ENCODE measurements at places on chromosomes 7 and 10.

GRCh38 chr10:127762925-127763324 lies 25.9 kb downstream of the FOXI2 start:
- DNase-seq, result no peak

GRCh38 chr7:10740805-10741204 lies 232.9 kb upstream of the PHF14 start:
- DNase-seq, result no peak

DNA sequence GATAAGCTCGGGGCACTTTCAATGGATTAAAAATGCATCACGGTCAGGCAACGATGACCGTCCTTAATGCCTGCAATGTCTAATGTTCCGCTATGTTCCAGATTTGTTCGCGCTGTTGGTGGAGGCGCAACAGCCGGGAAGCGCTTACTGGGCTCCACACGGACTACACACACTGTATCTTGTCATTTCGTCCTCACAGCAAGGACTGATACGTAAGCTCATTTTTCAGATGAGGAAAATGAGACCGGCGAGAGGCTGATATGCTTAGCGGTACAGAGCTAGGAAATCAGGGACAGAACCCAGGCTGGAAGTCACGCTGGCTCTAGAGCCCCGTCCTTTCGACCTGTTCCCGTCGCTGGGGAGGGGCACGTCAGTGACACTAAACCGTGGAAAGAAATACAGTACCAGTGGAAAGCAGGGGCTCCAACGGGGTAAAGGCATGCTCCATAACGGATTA lies 670 bp downstream of the TPK1 start:
- no peak for DNase-seq

- DNase-seq, result no peak
Measured at GRCh38 chr10:2387672-2388071, 650.3 kb upstream of the ADARB2 start.

DNA sequence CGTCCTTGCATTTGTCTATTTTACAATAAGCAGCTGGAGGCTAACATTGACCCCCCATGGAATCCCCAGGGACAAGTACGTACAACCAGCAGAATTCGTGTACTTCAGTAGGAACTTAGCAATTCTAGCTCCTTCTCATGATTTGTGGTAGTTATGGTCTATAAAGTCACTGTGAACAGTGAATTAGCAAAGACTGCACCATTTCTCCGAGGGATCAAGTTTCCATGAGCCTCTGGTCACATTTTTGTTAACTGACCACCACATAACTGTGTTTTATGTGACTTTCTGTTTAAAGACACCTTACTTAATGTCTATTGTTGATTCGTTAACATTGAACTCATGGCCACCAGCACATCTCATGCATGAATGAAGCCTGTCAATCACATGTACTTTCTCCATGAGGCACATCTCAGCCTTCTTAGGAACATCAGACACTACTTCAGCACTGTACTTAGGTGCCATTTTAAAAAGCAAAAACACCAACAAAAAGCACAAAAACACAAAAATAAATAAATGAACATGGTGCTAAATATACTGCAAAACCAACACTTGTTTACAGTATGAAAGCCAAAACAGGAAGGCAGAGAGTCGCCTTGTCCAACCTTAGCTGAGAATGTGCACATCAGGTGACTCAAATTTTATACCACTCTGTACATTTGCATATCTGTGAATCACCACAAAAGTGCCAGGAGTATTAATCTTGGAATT lies 9.0 kb upstream of the UCN3 start:
- DNase-seq, result no peak

- DNase-seq, result no peak
Measured at GRCh38 chr7:3915337-3915878, 614.4 kb downstream of the SDK1 start.

GRCh38 chr10:97627731-97628130 lies 5.6 kb downstream of the MORN4 start:
- DNase-seq, result no peak

GRCh38 chr10:128186959-128187787 lies 61.0 kb upstream of the MKI67 start:
- DNase-seq, result no peak

DNA sequence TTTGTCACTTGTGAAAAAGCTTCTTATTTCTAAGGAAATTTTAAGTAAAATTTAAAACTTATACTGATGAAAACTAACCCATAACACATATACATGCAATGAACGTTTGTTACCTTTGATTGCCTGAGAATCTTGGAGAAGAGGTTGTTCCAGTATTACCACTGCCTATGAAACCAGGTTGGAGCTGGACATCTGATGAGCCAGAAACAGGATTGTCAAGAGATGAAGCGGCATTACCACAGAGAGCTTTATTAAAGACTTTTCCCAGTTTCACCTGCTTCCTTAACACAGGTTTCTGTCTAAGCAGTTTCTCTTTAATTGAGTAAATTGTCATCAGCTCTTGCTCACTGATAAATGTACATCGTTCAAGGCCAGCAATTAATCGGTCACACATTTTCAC lies 9.0 kb upstream of the KIF20B start:
- DNase-seq, result no peak

- DNase-seq, result no peak
Measured at GRCh38 chr10:125017547-125018298, 75.8 kb downstream of the ZRANB1 start.

- DNase-seq, result no peak
Measured at GRCh38 chr7:138079137-138079536, 2.9 kb downstream of the AKR1D1 start.

- DNase-seq, result no peak
Measured at GRCh38 chr7:38432671-38433070, 159.2 kb upstream of the TARP start.

DNA sequence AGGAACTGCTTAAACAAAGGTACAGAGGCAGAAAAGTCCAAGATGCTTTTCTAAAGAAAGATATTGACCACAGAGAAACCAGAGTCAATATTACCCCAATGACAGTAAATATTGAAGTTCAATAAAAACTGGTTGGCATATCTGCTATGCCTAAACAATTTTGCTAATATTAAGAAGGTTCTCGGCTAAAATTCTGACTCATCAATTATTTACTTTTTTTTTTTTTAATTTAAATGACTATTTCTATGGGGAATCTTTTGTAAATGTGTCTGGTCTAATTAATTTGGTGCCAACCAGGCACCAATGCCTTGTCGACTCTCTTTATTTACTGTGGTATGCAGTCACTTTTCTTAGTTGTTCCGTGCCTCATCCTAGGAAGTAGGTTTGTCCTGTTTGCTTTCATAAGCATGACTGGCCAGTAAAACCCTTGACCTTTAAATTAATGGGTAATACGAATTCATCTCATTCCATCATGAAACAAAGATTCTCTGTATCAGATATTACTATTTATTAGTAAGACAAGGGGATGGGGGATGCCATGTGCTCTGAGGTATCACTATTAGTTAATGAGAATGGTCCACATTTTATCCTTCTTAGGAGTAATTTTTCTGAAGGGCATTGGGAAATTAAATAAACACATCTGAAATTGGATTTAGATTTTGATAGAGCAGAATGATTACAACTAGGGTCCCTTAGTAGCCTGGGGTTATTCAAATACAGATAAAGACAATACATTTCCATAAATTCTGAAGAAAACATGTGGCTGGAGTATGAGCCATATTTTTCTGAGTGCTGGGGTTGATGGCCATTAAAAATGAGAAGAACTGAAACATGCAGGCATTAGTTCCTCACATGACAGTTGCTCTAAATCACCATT lies 154.4 kb downstream of the VTI1A start:
- DNase-seq, result no peak

- peak; percentile 58 for DNase-seq
Measured at GRCh38 chr10:55630491-55631056, 730.5 kb downstream of the ZWINT start.

DNA sequence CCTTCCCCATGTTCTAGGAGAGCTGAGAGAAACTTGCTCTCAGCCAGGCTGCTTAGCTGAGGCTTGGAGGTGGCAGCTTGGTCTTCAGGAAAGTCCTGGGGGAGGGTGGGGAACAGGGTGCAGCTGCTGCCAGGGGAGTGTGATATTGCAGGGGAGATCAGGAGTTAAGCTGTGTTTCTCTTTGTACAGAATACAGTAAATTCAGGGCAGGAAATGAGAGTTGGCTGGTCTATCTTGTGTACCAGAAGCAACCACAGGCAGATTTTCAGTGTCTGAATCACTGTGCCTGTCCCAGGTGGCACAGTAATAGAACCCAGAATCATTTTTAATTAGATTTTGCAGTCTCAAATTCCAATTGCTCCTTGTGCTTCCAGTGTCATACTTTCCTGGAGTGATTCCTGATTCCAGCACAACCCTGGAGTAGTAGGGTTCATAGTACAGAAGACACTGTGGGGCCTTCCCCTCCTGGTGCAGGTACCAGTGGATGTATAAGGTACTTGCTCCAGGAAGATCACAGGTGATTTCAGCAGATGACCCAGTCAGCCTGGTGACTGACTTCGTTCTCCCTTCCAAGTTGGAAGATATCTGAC lies 94.0 kb upstream of the TARP start:
- DNase-seq, result no peak

DNA sequence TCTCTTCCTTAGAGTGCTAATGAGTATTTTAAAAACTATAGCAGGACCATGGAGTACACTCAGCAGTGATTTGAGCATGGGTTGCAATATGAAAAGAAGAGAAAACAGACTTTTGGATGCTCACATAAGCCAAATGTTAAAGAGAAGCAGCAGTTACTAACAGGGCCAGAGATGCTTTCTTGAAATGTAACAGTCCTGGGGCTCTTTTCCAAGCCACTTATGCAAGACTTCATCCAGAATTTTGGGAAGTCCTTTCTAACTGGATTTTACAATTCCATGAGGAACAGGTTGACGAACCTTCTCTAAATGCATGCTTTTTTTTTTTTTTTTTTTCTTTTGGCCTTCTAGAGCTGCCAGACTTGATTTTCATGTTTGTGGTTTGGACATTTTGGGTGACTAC lies 282.0 kb downstream of the SEC23IP start:
- DNase-seq, result no peak

DNA sequence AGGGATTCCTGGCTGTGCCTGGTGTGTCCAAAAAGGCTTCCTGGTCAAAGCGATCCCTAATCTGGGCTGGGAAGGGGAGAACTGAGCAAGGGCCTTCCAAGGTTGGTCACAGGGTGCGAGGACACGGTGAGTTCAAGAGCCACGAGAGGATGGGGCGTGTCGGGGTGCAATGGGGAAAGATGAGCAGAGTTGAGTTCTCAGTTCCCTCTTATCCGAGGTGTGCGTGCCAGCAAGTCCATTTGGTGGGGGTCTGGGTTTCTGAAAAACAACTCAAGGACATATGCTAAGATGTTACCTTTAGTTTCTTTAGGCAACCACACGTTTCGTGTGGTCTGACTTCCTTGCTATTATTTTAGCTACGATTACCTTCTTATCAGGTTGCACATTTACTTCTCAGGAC lies 1.3 kb downstream of the ZNF775 start:
- DNase-seq, result no peak

DNA sequence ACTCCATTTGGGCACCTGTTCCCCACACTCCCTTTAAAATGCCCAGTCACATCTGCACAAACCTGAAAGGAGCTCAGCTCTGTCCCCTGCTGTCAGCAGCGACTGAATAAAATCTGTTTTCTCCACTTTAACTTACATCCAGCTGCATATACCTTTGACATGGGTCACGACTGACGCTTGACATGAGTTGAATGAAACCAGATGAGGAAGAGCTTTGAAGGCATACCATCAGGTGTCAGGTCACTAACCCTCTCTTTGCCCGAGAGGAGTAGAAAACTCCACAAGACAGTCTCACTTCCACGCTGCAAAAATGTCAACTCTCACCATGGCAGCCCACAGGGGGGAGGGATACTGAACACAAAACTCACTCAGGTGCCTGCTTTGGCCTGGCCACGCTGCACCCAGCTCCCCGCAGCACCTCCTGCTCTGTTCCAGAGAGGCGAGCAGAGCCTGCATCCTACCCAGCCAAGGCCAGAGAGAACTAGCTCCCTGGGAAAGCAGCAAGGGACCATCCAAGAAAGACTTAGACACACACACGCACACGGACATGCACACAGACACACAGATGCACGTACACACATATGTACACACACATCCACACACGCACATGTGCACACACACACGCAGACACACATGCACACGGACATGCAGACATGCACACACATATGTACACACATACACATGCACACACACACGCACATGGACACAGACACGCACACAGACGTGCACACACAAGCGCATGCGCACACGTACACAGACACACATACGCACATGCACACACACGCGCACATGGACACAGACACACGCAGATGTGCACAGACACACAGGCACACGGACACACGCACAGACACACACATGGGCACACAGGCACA lies 191.0 kb downstream of the MAD1L1 start:
- DNase-seq, result no peak

DNA sequence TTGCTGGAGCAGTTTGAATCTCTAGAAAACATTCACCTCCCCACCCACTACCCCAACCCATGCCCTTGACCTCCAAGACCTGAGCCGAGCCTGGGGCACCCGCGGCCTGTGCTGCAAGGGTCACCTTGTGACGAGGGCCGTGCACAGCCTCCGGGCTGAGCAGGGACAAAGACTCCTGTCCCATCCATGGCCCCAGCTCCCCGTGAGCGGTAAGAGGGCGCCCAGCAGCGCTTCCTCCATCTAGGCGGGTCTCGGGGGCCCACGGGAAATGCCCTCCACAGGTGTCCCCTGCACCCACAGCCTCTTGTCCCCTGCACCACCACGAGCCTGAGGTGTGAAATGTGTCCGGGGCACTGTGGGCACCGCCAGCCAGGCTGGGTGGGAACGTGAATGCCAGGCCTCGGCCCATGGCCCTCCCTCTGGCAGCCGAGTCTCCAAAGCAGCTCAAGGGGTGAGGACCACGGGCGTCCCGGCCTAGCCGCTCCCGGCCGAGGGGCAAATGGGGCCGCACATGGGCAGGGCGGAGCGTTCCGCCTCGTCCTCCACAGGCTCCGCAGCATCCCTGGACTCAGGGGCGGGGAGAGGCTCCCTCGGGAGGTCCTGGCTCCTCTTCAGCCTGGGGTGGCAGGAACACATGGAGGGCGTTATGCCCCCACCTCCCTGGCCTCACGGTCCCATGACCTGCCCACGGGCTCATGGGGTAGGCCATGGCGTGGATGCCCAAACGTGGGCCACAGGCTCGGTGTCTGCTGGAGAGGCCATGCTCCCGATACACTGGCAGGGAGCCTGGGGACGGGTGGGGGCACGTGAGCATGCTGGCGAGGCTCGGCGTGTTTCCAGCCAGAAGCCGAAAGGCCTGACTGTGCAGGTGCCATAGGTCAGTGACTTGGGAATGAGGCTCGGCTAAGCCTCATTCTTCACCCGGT lies 21.1 kb downstream of the DPYSL4 start:
- DNase-seq, result no peak

DNA sequence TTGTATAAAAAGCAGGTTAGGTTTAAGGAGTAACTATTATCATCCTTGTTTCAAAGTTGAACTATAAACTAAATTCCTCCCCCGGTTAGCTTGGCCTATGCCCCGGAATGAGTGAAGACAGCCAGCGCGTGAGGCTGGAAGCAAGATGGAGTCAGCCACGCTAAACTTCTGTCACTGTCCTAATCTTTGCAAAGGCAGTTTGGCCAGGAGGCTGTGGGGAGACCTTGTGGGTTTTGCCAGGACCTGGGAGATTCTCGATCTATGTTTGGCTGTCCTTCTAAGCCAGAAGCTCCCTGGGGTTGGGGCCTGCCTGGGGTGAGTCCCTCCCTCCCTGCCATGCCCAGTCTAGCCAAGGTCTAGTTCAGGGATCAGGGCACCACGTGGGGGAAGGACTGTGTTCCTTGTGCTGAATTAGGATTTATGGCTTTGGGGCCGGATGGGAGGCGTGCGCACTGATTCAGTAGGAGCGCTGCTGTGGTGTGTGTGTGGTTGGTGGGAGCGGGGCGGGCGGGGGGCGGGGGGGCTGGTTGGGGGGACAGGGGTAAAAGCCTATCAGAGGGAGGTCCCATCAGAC lies 871 bp upstream of the GTF2IRD1 start:
- peak; percentile 36 for DNase-seq

- DNase-seq, result no peak
Measured at GRCh38 chr10:47026301-47027107, 115.3 kb downstream of the PTPN20 start.
